ENCODE measurements at places on chromosomes 12 and 14.

- DNase-seq = no peak
Measured at GRCh38 chr14:102215576-102216250, 76.0 kb downstream of the WDR20 start.

DNA sequence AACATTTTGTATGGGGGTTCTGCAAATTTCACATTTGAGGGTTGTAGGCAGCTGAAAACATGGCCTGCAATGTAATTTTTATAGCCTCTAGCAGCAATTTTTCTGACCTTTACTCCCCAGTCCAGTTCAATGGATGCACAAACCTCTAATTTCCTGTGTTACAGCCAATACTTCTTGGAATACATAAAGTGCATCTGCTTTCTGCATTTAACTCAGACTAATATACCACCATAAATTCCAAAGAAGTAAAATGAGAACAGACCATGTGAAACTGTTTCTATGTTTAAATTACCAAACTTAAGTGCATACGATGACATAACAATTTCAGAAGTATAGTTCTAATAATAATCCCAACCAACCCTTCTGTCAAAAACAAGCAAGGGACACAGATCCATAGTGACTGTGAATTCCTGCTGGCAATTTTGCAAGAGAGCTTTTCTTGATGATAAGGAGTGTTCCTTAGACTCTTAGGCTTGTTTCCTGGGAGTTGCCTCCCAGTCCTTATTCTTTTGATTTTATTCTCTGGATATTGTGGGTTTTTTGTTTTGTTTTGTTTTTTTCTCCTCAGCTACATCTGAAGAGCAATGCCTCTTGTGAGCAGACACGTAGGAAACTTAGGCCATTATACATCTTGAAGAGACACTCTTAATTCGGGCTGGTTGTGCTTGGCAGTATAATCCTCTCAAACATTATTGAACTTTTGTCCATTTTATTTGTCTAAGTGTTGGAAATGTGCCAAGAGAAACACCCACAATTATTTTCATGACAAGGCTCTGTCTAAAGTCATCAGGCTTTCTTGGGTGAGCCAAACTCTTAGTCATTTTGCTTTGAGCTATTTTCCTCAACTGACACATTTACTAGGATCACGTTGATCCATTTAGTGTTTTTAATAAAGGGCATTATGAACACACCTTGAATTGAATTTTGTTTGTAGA, 51.3 kb upstream of the RERGL start:
- DNase-seq = no peak

DNA sequence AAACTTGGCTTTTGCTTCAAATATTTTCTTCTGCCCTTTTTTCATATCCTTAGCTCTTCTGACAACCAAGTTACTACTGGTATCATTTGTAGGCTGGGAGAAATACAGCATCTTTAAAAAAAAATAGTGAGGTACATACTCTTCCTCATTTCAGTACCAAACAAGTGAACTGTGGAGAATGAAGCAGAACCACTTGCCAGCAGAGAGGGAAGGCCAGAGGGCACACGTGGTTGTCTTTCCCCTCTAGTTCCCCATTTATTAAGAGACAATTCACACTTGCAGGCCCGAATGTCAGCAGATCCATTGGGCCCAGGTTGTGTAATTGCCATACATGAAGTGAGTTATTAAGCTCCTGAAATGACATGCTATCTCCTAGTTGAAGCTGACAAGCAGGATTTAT, 3.2 kb downstream of the SUSD6 start:
- DNase-seq = no peak

- DNase-seq = no peak
Measured at GRCh38 chr12:57782243-57782607, 362 bp upstream of the TSFM start.

GRCh38 chr12:48199774-48200221, 3.3 kb downstream of the OR10AD1 start:
- no peak for DNase-seq

- no peak for DNase-seq
Measured at GRCh38 chr12:88753066-88753465, 172.8 kb upstream of the KITLG start.

- DNase-seq = no peak
Measured at GRCh38 chr12:2922329-2922728, 31.6 kb downstream of the TULP3 start.

- DNase-seq = no peak
Measured at GRCh38 chr12:65074932-65075331, 46.2 kb downstream of the WIF1 start.

- no peak for DNase-seq
Measured at GRCh38 chr12:129530984-129531383, 372.8 kb downstream of the TMEM132D start.

GRCh38 chr14:97268097-97268496, 470.9 kb downstream of the VRK1 start:
- no peak for DNase-seq

DNA sequence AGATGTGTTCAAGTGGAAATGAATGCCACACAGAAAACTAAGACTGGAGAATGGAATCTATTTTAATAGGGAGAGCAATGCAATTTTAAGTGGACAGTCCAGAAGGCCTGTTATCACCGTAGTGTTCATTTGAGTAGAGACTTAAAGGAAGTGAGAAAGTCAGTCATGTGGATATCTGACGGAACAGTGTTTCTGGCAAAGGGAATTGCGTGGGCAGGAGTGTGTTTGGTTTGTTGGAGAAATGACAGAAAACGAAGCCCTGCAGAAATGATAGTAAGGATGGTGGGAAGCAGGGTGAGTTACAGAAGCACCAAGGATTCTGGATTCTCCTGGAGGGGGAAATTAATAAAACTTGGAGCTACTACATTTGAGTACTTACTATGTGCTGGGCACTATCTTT, 776.6 kb downstream of the MED13L start:
- no peak for DNase-seq

DNA sequence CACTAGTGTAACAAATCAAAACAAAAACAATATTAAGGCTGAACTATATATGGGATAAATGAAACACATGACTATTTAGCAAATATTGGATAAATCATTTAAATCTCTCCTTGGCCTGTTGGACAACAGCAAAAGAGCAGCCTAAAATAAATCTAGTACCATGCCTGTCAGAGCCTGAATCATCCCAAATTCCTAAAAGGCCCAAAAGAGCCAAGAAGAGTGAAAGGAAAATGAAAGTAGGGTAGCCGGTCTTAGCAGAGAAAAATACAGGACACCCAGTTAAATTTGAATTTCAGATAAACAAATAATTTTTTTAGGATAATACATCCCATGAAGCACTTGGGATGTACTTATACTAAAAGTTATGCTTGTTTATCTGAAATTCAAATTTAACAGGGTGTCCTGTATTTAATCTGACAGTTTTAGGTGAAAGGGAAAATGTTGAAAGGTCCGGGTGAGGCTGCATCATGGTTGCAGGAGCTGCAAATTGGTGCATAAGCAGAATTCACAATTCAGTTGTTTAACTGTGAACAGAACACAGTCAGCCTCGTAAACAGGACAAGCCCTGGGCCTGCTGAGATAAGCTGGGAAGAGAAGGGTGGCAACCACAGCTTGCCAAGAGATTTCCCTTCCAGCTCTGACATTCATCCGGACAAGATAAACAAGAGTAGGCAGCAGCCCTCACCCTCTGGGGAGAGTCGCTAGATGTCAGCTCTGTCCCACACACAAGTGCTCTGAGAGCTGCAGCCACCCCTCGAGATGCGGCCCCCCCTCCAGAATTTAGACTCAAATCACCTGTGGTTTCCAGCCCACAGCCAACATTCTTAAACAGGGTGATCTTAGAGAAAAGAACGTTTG, 30.3 kb downstream of the DMAC2L start:
- DNase-seq = peak; percentile 81

DNA sequence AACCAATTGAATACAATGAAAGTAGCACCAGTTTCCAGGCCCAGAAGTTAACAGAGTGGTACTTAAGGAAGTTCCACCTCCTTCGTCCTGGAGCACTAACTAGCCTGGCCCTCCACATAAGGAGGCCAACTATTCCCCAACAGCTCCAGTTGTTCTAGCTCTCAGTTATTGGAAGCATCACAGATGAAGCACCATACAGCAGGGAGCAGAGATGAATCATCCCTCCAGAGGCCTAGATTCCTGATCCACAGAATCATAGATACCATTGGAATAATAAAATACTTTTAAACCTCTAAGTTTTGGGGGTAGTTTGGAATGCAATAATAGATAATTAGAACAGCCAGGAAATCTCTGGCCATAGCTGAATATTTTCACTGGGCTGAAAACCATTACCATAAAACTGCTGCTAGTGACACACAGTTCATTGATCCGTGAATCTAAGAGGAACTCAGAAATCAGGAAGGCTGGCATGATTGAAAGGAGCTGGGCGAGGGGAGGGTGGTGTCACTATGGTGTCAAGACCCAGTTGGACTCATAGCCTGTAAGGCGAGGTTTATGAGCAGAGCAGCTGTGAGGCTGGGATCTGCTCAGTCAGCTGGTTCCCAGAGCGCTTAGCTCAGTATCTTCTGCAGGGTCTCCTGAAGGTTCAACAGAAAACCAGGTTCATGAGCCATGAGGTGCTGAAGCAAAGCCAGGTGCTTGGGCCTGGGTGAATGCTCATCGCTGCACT, 371.4 kb upstream of the TMTC1 start:
- DNase-seq = no peak

GRCh38 chr14:86902176-86902950, 1090.6 kb downstream of the GALC start:
- no peak for DNase-seq

DNA sequence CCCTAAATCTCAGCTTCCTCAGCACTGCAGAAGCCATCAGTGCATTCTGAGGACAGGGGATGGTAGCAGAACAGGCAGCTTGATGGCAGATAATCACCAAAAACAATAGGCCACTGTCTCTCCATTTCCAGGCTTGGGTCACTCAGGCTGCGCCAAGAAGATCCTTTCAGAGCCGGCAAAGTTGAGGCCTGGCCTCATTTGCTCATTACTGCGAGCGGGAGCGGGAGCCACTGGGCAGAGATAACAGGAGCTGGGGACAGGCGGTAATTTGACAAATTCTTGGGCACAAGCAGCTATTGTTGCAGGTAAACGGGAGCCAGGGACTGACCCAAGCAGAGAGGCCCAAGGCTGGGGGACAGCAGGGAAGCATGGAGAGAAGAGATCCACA, 2.1 kb downstream of the MSI1 start:
- no peak for DNase-seq

DNA sequence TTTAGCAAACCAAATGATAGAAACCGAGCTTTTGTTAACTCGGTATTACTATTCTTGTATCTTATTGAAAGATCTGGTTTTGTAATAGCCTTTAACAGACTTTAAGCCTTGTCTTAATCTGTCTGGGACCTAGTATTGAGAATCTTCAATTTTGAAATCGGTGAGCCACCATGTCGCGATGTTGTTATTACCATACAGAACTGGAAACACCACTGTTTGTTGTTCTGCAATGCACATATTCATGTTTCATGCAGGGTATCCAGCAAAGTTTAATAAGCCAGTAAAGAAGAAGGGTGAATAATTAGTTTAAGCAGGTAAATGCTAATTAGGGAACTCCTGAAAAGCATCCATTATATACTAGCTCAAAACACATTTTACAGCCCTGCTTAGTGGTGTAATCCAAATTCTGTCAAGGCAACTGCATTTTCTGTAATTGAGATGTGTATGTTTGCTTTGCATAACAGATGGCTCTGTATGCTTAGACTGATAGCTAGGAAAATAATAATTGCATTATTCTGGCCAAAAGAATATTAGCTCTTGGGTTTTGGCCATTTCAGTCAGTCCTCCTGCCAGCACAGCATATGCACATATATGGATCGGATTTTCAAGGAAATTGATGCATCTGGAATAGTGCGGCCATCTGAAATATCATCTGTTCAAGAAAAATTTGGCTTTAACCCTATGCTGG, 389.2 kb downstream of the EGLN3 start:
- peak; percentile 26 for DNase-seq

DNA sequence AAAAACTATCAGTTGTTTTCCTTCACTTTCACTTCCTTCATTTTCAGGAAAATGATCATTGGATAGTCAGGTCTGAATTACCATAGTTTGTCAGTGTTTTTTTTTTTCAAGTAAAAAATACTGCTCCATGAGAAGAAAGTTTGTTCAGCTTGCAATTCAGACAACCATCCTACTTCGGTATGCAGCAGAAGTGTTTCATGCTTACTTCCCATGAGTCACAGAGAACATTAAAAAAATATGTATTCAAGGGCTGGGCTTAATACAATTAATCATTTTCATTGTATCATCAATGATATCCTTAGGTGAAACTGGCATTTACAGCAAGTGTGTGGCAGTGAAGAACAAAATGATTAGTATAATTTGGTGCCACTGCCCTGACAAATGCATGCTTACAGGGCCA, 21.6 kb downstream of the PYM1 start:
- DNase-seq = no peak

DNA sequence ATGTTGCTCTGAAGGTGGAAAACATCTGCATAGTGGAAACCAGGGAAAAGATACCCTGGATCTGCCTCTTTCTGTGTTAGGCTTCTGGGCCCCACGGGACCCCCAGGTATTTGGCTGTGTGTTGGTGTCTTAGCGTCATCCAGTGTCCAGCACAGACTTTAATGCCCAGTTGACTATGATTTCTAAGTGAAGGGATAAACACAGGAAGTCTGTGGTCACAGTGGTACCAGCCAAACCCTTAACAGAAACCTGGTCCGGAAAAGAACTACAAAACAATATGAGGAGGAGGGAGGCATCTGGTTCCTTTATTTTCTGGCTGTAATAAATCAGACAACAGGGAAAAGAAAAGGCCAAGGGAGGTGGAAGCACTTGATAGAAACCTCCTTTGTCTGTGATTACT, 56.4 kb downstream of the CMKLR1 start:
- DNase-seq = no peak

DNA sequence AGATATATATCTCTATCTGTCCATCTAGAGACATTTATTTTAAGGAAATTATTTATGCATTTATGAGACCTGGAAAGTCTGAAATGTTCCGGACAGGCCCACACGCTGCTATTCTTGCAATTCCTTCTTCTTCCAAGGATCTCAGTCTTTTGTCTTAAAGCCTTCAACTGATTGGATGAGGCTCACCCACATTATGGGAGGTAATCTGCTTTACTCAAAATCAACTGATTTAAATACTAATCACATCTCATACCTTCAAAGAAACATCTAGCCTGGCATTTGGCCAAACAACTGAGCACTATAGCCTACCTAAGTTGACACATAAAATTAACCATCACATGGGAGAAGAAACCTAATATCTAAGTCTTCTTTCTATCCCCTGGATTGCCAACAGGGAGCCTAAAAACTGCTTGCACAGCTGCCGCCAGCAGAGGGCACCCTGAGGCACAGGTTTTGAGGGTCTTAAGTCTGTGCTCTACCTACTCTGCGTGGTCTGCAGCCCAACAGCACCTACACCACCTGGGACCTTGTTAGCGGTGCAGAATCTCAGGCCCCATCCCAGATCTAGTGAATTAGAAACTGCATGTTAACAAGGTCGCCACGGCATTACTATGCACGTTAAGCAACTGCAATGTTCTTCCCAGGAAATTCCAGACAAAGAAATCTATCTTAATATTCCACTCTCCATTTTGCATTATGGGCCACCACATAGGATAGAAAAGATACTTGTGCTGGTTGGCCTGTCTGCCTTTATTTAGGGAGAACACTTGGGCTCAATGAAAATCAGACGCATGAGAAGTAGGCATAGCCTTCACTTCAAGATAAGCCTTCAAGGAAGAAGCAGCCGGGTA, 249.7 kb downstream of the FOXG1 start:
- peak; percentile 2 for DNase-seq
